Adipose tissue (tissue), 3 donors: ENCODE measurements at places on chromosomes 6 and 20. TPM values are rescaled to one million over a fixed set of nuclear protein-coding genes. Genes with fewer than 3 reads are reported as not detected.

The WFDC12 gene
- not detected for polyA plus RNA-seq

The PACSIN1 gene
- 0.17 TPM for polyA plus RNA-seq

The BHLHE23 gene
- not detected for polyA plus RNA-seq

The GUCA1A gene
- 0.22 TPM for polyA plus RNA-seq

The DAAM2 gene
- 16.7 TPM for polyA plus RNA-seq

The TGM3 gene
- polyA plus RNA-seq: not detected

The EYS gene
- 0.90 TPM for polyA plus RNA-seq

The SLC17A3 gene
- polyA plus RNA-seq: not detected

The MOG gene
- not detected for polyA plus RNA-seq

The PPP1R18 gene
- 10.0 TPM for polyA plus RNA-seq

The CAP2 gene
- polyA plus RNA-seq: 2.5 TPM

The PNLDC1 gene
- 0.56 TPM for polyA plus RNA-seq

The KIAA1586 gene
- 1.2 TPM for polyA plus RNA-seq

The PRND gene
- 0.01 TPM for polyA plus RNA-seq
